ENCODE measurements at places on chromosomes 7 and 10.
A peak's percentile ranks its signal among the peaks of the same experiment; 100 is the strongest.

GRCh38 chr10:132654708-132655661, 117.4 kb downstream of the INPP5A start:
- DNase-seq, result peak; percentile 54

DNA sequence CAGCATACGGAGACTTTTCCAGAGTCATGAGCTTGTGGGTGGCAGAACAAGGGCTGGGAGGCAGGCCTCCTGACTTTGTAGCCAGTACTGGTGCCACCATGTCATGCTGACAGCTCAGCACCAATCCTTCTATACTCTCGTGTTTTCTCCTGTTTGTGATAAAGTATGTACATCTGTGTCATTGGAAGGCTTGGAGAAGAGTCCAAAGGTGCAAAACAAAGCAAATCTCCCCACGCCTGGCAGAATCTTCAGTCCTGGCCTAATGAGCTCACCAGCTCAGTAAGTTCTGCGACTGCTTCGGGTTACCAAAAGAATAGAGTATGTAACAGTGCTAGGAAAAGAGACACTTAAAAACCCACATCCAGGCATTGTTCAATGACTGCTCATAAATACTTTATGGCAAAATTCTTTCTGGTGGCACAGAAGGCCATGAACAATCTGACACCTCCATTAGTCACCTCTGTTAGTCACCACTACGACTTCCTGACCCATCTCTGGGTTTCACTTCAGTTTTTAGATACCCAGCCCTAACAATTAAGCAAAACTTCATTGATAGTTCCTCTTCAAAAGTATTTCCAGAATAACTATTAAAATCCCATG, 24.5 kb downstream of the STEAP1 start:
- no peak for DNase-seq

DNA sequence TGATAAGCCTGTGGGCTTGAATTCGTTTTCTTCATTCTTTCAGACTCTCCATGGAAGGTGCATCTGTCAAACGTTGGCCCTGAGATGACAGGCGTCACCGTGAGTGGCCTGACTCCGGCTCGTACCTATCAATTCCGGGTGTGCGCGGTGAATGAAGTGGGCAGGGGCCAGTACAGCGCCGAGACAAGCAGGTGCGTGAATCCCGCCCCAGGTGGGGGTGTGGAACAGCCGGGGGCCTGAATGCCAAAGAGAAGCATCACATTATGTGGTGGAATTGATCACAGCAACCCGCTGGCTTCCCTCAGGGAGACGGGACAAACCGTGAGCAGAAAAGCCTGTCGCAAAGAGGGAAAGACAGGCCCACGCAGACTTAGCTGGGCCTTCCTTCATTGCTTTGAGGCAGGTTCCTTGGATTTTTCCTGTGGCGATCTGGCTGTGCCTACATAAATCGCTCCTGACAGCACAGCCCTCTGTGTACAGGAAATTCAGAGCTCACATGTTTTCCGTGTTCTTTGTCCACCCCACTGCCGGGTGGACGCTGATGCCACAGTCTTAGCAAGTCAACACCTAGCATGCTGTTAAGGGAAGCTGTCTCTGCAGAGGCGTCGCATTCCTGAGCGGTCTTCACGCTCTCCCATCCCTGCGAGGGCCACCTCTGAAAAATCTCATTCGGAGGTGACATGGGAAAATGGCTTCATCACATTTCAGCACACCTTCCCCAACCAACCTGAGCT, 671.0 kb upstream of the FOXK1 start:
- no peak for DNase-seq

GRCh38 chr10:63348245-63348850, 117.4 kb downstream of the JMJD1C start:
- no peak for DNase-seq

GRCh38 chr7:130901209-130901783, 167.3 kb upstream of the KLF14 start:
- DNase-seq, result no peak

DNA sequence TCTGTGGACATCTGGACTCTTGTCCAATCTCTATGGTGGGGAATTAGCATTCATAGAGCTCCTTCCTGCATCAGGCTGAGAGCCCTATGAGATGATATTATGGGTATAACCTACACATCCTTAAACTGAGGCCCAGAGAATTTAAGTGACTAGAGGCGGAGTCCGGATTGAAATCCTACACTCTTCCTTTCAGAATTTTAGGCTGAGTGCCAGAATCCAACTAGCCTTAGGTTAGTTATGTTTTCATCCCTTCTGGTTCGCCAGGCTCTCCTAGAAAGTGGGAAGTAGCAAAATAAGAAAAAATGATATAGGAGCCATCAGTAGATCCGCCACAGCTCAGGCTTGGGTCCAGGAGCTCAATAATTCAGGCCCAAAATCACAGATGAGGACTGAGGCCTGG, 212.5 kb downstream of the GLI3 start:
- no peak for DNase-seq

- no peak for DNase-seq
These were observed 33.5 kb upstream of the SLC26A3 start for GRCh38 chr7:107836237-107837144.

DNA sequence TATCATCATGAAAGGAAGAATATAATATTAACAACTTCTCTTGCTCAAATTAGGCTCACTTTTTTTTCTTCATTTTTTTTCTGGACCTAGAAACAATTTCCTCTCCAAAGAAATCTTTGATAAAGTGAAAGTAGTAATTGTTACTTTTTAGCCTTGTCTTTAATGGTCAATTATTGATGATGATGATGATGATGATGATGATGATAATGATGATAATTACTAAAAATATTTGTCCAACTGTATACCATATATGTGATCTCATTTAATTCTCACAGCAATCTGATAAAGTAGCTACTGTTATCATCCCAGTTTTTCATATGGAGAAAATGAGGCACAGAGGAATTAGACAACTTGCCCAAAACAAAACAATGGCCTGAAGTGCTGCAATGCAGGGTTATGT, 12.8 kb downstream of the PRKG1 start:
- no peak for DNase-seq

GRCh38 chr10:113979409-113979808, 64.3 kb upstream of the ADRB1 start:
- DNase-seq, result no peak

DNA sequence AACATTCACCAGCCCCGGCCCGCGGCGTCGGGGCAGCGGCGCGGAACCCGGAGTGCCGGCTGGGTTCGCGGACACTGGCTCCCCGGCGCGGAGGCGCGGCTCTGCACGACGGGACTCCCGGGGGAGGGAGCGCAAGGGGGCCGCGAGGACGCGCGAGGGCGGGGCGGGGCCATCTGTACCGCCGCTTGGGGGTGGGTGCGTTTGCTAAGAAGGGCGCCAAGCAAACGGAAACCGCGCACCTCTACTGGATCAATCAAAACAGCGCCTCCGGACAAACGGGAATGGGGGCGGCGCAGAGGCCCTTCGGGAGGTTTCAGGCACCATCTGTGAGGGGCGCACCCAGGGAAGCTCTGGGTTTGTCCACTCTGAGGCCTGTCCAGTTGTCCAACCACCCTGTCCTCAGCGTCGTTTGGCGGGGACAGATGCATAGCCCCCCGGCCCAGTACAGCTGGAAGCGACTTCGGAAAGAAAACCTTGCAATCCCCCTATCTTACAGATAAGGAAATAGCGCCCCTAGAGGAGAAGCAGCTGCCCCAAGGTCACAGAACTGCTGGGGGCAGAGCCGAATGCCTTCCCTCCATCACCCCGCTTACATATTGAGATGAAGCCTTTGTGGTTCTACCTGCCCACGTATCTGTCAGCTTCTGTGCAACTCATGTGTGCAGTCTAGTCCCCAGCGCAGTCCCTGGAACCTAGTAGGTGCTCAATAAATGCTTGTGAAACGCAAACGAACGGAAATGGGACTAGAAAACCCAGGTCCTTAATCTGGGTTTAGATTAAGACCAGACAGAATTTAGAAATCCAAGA, 10.7 kb upstream of the SLIT1 start:
- DNase-seq, result no peak

DNA sequence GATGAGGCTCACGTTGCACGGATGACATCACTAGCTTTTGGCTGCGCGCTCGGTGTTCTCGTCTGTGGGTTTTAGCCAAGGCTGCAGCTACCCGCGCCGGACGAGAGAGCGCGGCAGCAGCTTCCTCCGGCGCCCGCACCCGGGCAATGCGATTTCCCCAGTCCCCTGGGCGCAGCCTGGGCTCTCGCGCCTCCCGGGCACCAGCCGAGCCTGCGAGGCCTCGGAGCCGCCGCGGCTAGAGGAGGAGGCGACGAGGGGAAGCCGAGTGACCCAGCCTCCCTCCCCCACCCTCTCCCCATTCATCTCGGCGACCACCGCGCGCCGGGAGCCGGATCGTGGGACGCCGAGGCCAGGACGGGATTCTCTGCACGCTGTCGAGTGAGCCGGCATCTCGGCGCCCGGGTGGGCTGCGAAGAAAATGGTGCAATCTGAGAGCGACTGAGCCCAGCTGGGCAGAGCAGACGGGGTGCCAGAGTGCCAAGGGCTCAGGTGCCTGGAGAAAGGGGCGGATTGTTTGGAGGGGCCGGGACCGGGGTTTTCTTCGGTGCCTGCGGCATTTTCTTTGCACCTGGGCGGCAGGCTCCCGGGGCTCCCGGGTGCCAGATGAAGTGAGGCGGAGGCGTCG, 1.2 kb upstream of the TMEM178B start:
- no peak for DNase-seq

DNA sequence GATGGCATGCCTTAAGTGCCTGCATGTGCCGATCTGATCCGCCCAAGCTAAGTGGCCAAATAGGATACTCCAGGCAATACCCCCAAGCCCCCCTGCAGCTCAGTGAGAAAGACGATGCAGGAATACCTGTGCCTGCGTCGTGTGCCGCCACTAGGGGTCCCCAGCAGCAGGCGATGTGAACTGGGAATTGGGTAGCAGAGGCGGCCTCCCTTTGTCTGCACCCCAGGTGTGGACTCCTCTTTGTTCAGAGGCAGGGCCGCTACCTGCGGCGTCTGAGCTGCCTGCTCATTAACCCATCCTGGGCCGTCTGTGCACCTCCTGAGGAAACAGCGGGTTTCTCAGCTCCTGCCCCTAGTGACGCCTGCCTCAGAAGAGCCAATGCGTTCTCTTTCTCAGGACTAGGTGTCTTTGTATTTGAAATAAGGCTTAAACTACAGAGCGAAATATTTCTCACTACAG, 4.8 kb upstream of the CHN2 start:
- peak; percentile 94 for DNase-seq

GRCh38 chr10:119104654-119105015, 722 bp downstream of the DENND10 start:
- DNase-seq, result no peak

DNA sequence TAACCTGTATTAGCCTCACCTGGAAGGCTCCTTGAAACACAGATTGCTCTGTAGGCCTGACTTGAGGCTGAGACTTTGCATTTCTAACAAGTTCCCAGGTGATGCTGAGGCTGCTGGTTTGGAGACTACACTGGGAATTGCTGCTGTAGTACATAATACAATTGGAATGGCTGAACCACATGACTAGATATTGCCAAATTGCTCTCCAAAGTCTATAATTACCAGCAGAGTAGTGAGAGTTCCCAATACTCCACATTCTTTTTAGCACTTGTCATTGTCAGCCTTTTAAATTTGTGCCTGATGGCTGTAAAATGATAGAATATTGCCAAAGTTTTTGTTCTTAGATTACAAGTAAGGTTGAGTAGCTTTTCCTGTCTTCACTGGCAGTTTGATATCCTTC, 39.9 kb downstream of the PLEKHA8 start:
- DNase-seq, result no peak
